Stimulated activated CD4-positive, alpha-beta T cell treated with anti-CD3 and anti-CD28 coated beads, TNF-alpha, amount 100 ng/mL, for 48 hours (primary cell): ENCODE measurements at places on chromosomes 12 and 14.

- DNase-seq = no peak
Measured at GRCh38 chr12:51247523-51248206, 9.0 kb downstream of the DAZAP2 start.

DNA sequence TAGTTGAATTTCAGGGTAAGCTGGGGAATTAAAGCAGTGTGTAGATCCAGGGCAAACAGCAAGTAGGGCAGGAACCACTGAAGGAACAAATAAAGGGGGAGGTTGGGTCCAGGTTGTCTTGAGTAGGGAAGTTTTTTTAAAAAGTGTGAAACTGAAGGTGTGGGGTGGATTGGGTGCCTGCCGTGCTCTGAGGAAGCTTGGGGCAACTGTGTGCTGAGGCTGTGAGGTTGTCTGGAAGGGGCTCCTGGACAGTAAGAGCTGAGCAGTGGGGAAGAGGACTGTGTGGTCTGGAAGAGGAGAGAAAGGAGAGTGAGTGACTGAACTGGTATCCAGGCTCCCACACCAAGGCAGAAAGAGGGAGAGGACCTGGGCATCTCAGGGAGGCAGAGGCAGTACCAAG is 10.9 kb upstream of the GPR162 start:
- no peak for DNase-seq

DNA sequence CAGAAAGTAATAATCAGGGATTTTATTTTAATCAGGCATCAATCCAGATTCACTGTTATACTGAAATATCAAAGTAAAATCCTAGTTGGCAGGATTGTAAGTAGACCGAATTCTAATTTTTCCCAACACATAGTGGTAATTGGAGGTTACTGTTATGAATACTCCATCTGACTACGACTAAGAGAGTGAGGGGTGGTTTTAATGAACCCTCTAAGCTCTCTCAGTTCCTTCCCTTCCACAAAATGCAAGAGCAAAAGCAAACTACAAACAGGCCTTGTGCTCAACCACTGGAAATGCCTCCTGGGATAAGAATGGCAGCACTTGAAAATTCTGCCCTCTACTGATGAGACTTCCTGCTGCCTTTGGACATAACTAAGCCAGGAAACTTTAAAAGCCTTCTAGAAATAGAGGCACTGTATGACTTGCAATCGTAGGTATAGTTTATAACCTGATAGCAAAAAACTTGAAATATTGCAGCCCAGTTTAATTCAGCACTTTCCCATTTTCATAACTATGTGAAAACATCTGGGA is 184.8 kb downstream of the SLC16A7 start:
- DNase-seq = no peak

GRCh38 chr12:18546399-18546798 is 191.4 kb downstream of the PLCZ1 start:
- DNase-seq = no peak

GRCh38 chr14:33879684-33880286 is 71.1 kb downstream of the EGLN3 start:
- no peak for DNase-seq

DNA sequence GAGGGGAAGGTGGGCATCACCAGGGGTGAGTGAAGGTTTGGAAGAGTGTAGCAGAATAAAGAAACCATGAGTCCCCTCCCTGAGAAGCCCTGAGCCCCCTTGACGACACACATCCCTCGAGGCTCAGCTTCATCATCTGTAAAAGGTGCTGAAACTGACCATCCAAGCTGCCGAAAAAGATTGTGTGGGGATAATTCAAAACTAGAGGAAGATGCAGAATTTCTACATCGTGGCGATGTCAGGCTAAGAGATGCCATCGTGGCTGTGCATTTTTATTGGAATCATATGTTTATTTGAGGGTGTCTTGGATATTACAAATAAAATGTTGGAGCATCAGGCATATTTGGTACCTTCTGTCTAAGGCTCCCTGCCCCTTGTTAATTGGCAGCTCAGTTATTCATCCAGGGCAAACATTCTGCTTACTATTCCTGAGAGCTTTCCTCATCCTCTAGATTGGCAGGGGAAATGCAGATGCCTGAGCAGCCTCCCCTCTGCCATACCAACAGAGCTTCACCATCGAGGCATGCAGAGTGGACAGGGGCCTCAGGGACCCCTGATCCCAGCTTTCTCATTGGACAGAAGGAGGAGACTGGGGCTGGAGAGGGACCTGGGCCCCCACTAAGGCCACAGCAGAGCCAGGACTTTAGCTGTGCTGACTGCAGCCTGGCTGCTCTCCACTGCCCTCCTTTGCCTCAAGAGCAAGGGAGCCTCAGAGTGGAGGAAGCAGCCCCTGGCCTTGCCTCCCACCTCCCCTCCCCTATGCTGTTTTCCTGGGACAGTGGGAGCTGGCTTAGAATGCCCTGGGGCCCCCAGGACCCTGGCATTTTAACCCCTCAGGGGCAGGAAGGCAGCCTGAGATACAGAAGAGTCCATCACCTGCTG is 7.0 kb downstream of the SERPINA1 start:
- DNase-seq = no peak

DNA sequence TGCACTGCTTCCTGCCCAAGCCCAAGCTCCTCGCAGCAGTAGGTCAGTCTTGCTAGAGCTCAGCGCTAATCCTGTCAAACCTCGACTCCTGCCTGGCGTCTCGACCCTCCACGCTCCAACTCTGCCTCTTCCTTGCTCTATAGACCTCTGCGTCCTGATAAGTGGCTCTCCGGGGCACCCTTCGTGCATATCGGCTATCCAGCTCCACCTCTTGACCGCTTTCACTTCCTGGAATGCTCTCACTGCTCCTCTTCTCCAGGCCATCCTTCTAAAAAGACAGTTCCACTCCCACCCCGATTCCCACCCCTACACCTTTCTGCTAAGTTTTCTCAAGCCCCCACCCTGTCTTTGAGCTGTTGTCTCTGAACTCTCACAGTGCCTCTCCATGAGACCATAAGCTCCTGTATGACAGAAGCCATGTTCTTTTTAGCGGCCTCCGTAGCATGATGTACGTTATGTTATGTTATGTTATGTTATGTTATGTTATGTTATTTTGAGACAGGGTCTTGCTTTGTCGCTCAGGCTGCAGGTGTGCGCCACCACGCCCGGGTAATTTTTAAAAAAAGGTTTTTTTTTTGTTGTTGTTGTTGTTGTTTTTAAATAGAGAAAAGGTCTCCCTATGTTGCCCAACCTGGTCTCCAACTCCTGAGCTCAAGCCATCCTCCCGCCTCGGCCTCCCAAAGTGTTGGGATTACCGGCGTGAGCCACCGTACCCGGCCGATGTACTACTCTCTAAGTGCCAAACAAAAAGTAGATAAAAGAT is 601 bp downstream of the COX14 start:
- no peak for DNase-seq
